ENCODE measurements at places on chromosomes 16 and 17.

GRCh38 chr16:24849641-24850040 lies 3.9 kb downstream of the SLC5A11 start:
- no peak overlapping the region for H3K4me3 ChIP-seq
- no peak overlapping the region for H3K27ac ChIP-seq
- H3K36me3 ChIP-seq, result no peaks in the 10 kb centered on the region
- no peaks in the 10 kb centered on the region for H3K27me3 ChIP-seq
- H3K4me1 ChIP-seq, result peaks cover 25% of the 10 kb centered on the region
- DNase-seq, result no peak

GRCh38 chr17:7838090-7839075 lies 4.4 kb downstream of the KDM6B start:
- H3K4me1 ChIP-seq, result peaks cover 90% of the 10 kb centered on the region
- H3K27ac ChIP-seq, result peak overlapping the region; percentile 97
- peak overlapping the region; percentile 67 for H3K4me3 ChIP-seq
- H3K27me3 ChIP-seq, result no peaks in the 10 kb centered on the region
- H3K36me3 ChIP-seq, result no peaks in the 10 kb centered on the region

DNA sequence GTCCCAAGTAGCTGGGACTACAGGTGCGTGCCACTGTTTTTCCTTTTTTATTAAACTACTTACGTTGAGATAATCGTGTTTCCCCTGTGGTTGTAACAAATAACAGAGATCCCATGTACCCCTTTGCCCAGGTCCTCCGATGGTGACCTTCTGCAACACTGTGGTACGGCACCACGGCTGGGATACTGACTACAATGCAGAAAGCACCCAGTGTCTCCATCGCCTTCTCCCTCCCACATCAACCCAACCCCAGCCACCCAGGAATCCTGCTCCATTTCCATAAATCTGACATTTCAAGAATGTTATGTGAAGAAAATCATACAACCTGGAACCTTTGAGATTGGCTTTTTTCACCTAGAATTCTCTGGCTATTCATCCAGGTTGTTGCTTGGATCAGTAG lies 22.1 kb downstream of the MPRIP start:
- H3K27ac ChIP-seq, result peak overlapping the region; percentile 6
- H3K4me1 ChIP-seq, result peaks cover 20% of the 10 kb centered on the region
- H3K27me3 ChIP-seq, result no peaks in the 10 kb centered on the region
- no peak overlapping the region for H3K4me3 ChIP-seq

DNA sequence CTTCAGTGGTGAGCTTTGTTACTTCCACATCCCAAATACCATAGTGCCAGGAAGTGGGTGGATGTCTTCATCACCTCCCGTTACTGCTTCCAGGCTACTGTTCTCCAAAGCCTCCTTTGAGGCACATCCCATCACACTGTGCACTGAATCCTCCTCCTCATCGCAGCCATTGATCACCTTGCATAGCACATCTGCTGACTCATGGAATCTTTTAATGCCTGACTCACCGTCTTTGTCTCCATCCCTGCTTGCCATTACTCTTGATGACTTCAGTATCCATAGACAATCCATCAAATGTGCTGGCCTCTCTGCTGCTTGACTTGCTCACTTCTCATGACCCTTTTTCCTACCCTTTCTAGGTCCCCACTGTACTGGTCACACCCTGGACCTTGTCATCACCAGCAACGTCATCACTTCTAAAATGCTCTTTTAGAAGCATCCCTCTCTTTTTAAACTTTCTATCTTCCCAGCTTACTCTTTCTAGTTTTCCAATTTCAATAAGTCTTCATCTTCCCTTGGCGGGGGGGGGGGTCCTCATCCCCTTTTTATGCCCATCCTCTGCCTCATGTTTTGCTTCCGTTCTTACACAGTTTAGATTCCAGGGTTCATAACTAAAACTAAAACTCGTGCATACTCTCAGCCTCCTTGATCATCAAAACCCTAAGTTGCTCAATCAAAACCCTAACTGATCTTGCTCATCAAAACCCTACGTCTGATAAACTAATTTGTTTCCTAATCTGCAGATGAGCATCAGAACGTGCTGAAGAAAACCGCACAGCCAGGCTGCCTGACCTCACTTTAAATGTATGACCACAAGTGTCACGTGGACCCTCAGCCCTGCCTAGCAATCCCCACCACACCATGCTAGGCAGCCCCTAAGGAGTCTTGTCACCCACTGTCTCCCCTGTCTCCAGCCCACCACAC lies 289.7 kb upstream of the ZFHX3 start:
- no peak for DNase-seq
- no peak overlapping the region for H3K27ac ChIP-seq
- H3K4me1 ChIP-seq, result no peaks in the 10 kb centered on the region
- H3K27me3 ChIP-seq, result no peaks in the 10 kb centered on the region

GRCh38 chr16:22323173-22323958 lies 26.2 kb downstream of the POLR3E start:
- no peak overlapping the region for H3K4me3 ChIP-seq
- no peak for DNase-seq
- H3K36me3 ChIP-seq, result peaks cover 27% of the 10 kb centered on the region
- H3K4me1 ChIP-seq, result no peaks in the 10 kb centered on the region

DNA sequence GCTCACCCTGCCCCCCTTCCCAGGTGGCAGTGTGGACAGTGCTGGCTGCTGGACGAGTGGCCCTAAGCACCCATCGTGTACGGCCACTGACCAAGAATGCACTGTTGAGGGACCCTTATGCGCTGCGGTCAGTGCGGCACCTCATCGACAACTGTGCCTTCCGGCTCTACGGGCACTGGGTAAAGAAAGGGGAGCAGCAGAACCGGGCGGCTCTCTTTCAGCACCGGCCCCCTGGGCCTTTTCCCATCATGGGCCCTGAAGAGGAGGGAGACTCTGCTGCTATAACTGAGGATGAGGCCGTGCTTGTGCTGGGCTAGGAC lies 5.1 kb downstream of the CFAP119 start:
- H3K27ac ChIP-seq, result no peak overlapping the region
- H3K4me3 ChIP-seq, result no peak overlapping the region
- peaks cover 4% of the 10 kb centered on the region for H3K4me1 ChIP-seq
- H3K36me3 ChIP-seq, result peaks cover 12% of the 10 kb centered on the region
- H3K27me3 ChIP-seq, result no peaks in the 10 kb centered on the region
- no peak for DNase-seq

GRCh38 chr16:2091547-2092255 lies 43.9 kb downstream of the TSC2 start:
- H3K4me1 ChIP-seq, result peaks cover 69% of the 10 kb centered on the region
- H3K4me3 ChIP-seq, result no peak overlapping the region
- no peaks in the 10 kb centered on the region for H3K27me3 ChIP-seq

- peak overlapping the region; percentile 78 for H3K4me3 ChIP-seq
- peak; percentile 84 for DNase-seq
- peaks cover 16% of the 10 kb centered on the region for H3K4me1 ChIP-seq
- no peaks in the 10 kb centered on the region for H3K36me3 ChIP-seq
Observed at GRCh38 chr17:3048727-3049471, 14.5 kb downstream of the OR1D5 start.

DNA sequence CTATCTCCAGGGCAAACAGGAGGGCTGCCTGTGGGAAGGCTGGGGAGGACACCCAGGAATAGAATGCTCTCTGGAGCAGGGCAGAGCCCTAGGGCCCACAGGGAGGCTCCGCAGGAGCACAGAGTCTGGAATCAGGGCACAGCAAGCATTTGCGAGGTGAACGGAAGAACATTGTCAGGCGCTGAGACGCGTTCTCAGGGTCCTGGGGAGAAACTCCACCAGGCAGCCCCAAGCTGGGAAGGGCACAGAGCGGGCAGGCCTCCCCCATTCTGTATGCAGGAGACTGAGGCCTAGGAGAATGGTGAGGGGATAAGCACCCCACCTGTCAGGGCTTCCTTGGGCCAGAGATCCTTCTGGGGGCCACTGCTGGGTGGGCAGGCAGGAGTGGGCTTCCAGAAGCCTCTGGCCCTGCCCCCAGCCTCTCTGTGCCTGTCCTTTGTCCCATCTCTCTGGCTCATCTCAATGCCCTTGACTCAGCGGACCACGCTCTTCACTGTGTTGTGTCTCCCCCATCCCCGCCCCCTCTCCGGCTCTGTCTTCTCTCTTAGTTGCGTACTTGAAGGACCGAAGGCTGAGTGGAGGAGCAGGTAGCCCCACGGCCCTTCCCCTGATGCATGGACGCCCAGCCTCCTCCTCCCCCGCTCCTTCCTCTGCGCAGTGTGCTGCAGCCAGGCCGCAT lies 5.1 kb upstream of the SETD6 start:
- H3K27me3 ChIP-seq, result no peaks in the 10 kb centered on the region
- no peak for DNase-seq
- H3K27ac ChIP-seq, result no peak overlapping the region
- peaks cover 13% of the 10 kb centered on the region for H3K4me1 ChIP-seq

DNA sequence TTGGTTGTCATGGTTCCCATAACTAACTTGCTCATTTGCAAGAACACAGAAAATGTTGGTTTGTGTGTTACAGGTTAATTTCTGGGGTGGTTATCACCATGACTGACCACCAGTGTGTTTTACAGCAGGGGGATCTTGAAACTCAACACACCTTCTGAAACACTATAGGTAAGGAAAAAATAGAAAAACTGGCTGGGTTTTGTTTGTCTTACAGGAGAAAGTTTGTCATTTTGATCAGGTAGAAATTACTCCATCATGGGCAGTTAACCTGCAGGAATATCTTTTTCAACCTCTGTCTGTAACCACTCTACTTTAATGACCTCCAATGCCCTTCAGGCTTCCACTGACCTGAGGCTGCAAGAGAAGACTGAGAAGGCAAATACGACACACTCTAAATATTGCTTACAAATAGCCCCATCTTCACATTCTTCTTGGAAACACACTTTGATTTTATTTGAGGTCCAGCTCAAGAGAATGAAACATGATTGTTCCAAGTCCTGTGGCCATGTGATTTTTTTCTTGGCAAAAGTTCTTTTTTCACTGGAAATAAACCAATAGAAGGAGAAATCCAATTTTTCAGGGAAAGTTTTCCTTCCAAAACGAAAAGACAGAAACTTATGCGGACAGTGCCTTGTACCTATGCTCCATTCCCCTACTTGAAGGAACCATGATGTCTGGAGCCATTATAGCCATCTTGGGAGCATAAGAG lies 428.7 kb upstream of the SALL1 start:
- H3K4me3 ChIP-seq, result no peak overlapping the region
- DNase-seq, result no peak
- H3K4me1 ChIP-seq, result no peaks in the 10 kb centered on the region

GRCh38 chr16:67174706-67175231 lies 4.4 kb downstream of the NOL3 start:
- H3K27me3 ChIP-seq, result no peaks in the 10 kb centered on the region
- peak overlapping the region; percentile 94 for H3K27ac ChIP-seq

- peaks cover 43% of the 10 kb centered on the region for H3K4me1 ChIP-seq
- no peaks in the 10 kb centered on the region for H3K27me3 ChIP-seq
- DNase-seq, result no peak
- H3K27ac ChIP-seq, result no peak overlapping the region
- H3K36me3 ChIP-seq, result peaks cover 67% of the 10 kb centered on the region
Observed at GRCh38 chr16:629185-629832, 1.5 kb upstream of the WFIKKN1 start.

DNA sequence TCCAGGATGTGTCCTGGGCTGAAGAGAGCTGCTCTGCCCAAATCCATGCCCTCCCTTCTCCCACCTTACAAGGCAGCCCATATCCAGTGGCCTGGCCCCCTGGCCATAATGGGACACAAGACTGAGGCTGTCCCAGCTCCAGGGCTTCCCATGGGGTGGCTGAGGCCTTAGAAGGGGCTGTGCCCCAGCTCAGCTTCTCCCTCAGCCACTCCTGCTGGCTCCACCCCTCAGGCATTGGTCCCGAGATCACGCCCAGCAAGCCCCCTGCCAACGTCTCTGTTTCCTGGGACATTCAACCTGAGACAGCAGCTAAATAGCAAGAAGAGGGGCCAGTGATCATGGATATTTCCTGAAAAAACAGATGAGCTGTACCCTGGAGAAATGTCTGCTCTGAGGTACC lies 43.3 kb downstream of the ARHGAP27 start:
- H3K27me3 ChIP-seq, result peaks cover 16% of the 10 kb centered on the region
- H3K4me3 ChIP-seq, result no peak overlapping the region
- DNase-seq, result no peak
- H3K4me1 ChIP-seq, result no peaks in the 10 kb centered on the region

GRCh38 chr17:15454346-15454745 lies 13.1 kb downstream of the CDRT4 start:
- DNase-seq, result no peak
- no peak overlapping the region for H3K27ac ChIP-seq
- no peak overlapping the region for H3K4me3 ChIP-seq
- H3K4me1 ChIP-seq, result peaks cover 19% of the 10 kb centered on the region

DNA sequence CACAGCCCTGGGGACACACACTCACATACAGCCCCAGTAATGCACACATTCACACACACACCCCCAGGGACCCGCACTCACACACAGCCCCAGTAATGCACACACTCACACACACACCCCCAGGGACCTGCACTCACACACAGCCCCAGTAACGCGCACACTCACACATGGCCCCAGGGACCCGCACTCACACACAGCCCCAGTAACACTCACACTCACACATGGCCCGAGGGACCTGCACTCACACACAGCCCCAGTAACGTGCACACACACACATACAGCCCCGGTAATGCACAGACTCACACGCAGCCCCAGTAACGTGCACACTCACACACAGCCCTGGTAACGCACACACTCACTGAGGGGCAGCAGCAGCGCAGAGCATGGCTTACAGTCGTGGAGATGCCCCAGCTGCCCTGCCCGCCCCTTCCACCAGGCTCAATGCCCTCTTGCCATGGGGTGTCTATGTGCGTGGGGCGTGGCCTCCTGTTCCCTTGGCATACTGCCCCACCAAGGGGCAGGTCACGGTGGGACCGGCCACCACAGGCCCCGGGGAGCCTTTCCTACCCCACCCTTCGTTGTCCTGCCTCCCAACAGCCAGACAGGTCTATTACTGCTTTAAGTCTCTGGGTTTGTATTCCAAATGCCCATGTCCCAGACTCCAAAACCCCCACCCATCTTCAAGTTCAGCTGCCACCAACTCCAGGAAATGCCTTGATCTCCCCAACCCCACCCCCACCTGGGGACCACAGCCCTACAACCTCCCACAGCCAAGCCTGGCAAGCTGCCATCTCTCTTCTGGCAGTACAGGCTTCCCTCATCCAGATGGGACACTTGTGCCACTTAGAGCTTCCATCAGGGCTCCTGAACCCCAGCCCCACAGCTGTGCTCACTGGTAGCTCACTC lies 2.7 kb downstream of the CCDC102A start:
- DNase-seq, result no peak
- H3K27ac ChIP-seq, result peak overlapping the region; percentile 94
- no peaks in the 10 kb centered on the region for H3K36me3 ChIP-seq
- no peak overlapping the region for H3K4me3 ChIP-seq
- peaks cover 64% of the 10 kb centered on the region for H3K4me1 ChIP-seq

DNA sequence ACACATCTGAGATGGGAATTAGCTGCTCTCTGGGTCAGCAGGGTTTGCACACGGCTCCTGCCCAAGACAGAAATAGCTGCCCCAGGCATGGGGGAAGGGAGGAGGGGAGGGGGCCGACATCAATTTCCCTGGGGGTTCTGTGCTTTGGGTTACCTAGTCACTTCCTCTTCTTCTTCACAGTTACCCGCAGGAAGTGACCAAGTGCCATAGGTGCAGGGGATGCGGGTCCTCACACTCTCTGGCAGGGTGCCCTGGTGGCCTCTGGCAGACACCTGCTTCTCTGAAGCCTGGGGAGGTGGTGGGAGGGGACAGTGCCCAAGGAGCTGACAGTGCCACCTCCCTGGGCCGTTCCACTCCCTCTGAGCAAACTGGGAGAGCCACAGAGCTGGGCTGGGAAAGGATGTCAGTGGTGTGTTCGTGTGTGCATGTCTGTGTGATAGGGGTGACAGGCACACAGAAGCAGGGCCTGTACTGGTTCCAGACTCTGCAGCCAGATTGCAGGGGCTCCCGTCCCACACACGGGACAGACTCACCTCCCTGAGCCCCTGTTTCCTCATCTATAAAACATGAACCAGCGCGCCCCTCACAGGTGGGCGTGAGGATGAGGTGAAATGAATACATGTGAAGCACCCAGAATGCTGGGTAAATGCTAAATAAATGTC lies 18.2 kb downstream of the SCN4A start:
- no peak for DNase-seq
- no peaks in the 10 kb centered on the region for H3K4me1 ChIP-seq
- H3K27me3 ChIP-seq, result no peaks in the 10 kb centered on the region
- H3K36me3 ChIP-seq, result no peaks in the 10 kb centered on the region
- no peak overlapping the region for H3K27ac ChIP-seq

All from esophagus squamous epithelium (tissue), 5 donors.